ENCODE measurements at places on chromosomes 1 and 21.

GRCh38 chr1:227815468-227816409, at the start of gene PRSS38:
Gene PRSS38 (plus strand): TSS chr1:227815675. CDS start chr1:227815717, 42 bp downstream.
- DNase-seq = no peak

DNA sequence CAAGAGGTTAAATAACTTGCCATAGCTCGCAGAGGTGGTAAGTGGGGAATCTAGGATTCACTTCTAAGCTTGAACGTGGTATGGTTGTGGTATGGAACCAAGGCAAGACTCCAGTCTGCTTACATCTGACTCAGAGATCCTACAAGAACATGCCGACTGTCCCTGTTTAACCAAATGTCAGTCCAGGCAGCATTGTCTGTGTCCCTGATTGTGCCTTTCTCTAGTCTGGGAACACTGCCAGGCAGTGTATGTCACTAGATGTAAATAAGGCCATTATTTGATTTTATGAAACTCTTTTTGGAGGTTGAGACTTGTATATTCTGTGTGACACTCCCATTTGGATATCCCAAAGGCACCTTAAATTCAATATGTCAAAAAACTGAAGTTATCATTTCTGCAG, 96.0 kb downstream of the NOS1AP start:
- DNase-seq = no peak

DNA sequence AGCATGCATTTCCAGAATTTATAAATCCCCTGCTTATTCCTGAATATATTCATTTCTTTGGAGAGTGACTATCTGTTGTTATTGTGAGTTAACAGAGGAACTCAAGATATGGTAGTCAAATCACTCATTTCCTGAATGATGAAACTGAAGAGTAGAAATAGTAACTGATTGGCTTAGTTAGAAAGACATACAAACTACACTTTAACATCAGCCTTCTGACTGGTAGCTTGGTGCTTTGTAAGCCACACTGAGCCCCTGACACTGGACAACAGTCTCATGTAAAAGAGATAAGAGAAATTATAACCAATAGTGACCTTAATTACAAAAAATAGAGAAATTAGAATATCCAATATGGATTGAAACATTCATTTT, 4.8 kb downstream of the GBP7 start:
- DNase-seq = no peak

- DNase-seq = no peak
Measured at GRCh38 chr21:26887251-26887650, 42.0 kb upstream of the ADAMTS1 start.

DNA sequence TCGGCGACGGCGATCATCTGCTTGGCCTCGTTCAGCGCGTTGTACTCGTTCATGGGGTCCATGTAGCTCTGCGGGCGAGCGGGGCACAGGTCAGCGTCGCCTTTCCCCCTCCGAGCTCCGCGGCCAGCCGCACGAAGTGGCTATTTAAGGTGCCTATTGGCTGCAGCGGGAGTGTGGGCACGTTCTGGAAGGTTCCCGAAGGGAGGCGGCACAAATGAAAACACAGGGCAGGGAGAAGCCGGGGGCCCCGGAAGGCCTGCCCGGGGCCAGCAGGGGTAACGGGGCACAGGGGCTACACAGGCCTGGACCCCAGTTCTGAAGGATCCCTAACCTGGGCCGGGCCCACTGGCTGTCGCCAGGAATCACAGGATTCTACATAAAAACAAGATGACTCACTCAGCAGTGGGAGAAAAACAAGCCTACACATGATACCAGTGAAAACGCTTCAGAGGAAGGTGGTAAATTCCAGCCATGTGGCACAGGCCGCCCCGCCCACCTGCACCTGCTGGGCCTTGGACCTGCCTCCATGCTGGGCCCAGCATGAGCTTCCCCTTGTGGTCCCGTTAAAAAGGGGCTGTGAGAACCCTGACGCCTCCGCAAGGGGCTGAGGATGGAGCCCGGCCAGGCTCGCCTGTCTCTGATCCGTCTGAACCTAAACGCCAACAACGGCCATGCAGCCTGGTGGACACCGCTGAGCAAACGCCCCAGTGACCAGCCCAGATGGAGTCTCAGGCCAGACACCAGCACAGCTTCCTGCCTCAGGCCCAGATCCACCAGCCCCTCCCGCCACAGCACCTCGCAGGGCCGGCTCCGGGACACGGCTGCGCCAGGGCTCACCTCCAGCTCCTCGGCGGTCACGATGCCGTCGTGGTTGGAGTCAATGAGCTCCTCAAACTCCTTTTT, 3.9 kb upstream of the TNFRSF4 start:
- peak; percentile 97 for DNase-seq

DNA sequence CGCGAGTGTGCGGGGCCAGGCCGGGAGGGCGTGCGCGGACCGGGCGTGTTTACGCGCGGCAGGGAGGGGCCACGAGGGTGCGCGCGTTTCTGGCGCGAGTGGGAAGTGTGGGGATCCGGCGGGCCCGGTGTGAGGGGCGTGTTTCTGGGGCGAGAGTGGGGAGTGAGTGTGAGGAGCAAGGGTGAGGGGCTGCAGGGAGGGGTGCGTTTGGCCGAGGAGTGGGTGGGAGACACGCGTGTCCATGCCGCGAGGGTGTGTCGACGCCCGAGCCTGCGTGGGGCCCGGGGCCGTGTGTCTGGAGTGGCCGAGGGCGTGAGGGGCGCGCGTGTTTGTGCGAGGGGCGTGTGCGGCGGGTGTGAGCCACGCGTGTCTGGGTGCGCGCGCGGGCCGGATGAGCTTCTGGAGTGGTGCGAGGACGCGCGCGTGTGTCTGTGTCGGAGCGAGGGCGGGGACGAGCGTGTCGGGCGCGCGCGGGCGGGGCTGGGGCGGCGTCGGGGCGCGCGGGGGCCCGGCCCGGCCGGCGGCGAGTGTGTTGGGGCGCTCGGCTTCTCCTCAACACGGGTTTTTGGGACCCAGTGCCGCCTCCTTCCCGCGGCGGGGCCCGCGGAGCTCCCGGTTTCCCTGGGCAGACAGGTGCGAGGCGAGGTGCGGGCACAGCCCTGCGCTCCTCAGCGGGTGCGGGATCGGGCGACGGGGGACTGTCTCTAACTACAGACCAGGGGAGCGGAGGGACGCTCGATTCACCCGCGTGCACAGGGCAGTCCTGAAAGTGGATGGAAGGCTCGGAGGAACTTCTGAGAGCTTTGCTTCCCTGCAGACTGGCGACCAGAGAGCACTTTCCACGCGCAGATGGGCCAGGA, 65.8 kb upstream of the VAMP3 start:
- DNase-seq = no peak

DNA sequence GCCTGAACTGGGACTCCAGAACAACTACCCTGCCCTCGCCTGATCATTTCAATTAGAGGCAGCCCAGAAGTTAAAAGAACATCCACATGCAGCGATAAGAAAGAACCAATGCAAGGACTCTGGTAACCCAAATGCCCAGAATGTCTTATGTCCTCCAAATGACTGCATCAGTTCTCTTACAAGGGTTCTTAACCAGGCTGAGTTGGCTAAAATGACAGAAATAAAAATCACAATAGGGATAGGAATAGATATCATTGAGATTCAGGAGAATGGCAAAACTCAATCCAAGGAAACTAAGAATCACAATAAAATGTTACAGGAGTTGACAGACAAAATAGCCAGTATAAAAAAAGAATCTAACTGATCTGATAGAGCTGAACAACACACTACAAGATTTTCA, 80.1 kb upstream of the PTGFR start:
- no peak for DNase-seq

DNA sequence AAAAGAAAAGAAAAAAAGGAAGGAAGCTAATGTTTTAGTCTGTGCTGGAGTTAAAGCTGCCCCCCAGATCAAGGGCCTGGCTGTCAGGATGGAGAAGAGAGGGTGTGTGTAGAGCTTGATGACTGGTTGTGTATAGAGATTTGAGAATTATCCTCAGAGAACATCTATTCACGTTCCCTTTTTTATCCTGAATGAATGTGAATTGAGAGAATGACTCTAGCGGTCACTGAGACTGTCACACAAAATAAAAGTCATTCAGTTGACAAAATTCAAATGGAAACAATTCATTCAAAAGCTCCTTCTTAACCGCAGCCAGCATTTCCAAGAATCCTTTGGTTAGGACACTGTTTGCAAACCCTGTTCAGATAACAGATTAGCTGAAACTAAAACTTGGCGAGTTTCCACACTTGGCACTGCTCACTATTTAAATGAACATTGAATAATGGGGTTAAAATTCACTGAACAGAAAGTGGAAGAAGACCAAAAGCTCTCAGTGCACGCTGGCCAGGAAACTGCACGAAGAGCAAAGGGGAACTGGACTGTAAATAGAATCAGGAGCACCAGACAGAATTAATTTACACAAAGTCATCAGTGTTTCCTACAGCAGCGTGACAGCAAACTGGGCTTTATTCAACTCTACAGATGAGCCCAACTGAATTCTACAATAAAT, 13.6 kb upstream of the FAM89A start:
- DNase-seq = no peak

DNA sequence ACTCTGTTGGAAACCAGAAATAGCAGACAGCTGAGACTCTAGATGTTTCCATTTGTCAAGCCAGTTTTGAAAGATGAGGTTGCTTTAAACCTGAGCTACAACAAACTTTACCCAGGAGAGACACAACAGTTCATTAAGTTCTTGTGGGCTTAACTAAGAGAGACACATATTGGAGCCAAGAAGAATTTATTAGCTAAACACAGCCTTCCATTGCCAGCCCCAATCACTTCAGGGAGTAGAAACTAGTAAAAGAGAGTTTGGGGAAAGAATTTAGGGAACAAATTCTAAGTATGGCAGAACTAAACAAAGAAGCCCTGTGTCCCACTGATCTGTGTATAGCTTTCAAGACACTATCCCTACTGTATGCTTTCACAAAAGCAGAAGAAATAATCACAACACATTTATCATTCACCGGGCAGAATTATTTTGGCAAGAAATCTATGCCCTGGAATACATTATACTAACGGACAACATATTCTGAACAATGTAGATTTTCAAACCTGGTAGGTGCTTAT, 87.3 kb upstream of the KAZN start:
- DNase-seq = no peak

GRCh38 chr1:111619635-111620440, at the start of gene RAP1A:
Gene RAP1A (plus strand): TSS chr1:111619789. CDS start chr1:111691361, 71,572 bp downstream.
- peak; percentile 81 for DNase-seq

DNA sequence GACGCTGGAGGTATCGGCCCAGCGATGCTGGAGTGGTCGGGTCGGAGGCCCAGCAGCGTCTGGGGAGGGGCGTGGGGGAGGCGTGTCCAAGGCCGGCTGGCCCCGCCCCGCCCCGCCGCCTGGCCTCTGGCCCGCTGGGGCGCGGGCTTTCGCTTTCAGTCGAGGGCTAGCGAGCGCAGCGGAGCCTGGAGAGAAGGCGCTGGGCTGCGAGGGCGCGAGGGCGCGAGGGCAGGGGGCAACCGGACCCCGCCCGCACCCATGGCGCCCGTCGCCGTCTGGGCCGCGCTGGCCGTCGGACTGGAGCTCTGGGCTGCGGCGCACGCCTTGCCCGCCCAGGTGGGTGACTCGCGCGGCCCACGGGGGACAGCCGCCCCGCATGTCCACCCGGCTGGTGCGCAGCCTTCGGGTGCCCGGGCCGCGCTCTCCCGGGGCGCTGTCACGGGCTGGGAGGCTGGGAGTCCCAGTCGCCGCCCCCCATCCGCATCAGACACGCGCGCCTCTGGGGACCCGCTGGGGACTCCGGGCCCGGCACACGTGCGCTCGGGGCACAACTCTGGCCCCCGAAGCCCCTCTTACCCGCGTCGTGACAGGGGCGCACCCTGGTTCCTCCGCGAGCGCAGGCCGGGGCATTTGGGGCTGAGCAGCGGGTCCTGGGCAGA, at the start of gene TNFRSF1B:
TNFRSF1B (plus strand) TSS at position 158 of the 659 bp plus-strand sequence; CDS start at position 259, 101 bp downstream.
- DNase-seq = peak; percentile 66
